Prostate gland (tissue), 2 donors: ENCODE measurements at places on chromosomes 6 and 20. TPM values are rescaled to one million over a fixed set of nuclear protein-coding genes. Genes with fewer than 3 reads are reported as not detected.

Gene STMND1
- total RNA-seq = not detected

Gene NKX2-4
- 3.9 TPM for total RNA-seq

Gene FRK
- total RNA-seq = 3.2 TPM

Gene TMEM217
- total RNA-seq = 7.3 TPM

Gene OR5V1
- total RNA-seq = not detected

Gene ACTL10
- 8.5 TPM for total RNA-seq

Gene PTK6
- 0.77 TPM for total RNA-seq

Gene SLC17A3
- not detected for total RNA-seq

Gene ADAM33
- 18.2 TPM for total RNA-seq

Gene ATP6V1G2
- 0.74 TPM for total RNA-seq

Gene GJA1
- total RNA-seq = 95.6 TPM

Gene POU5F1
- 3.4 TPM for total RNA-seq

Gene SLA2
- total RNA-seq = 0.73 TPM

Gene HLA-DMB
- 7.3 TPM for total RNA-seq

Gene PKIG
- 60.9 TPM for total RNA-seq

Gene GTSF1L
- 7.2 TPM for total RNA-seq

Gene HMGN4
- total RNA-seq = 53.5 TPM

Gene TGM6
- not detected for total RNA-seq

Gene FERMT1
- 9.0 TPM for total RNA-seq

Gene TUBB1
- total RNA-seq = not detected

Gene ZC2HC1B
- not detected for total RNA-seq

Gene PDYN
- 0.28 TPM for total RNA-seq

Gene LY6G6F
- total RNA-seq = not detected

Gene HAO1
- not detected for total RNA-seq

Gene F13A1
- 24.5 TPM for total RNA-seq

Gene RIMS1
- 17.6 TPM for total RNA-seq

Gene PSORS1C2
- total RNA-seq = not detected

Gene HLA-DRB5
- not detected for total RNA-seq

Gene C20orf202
- total RNA-seq = not detected

Gene KCNK15
- 16.1 TPM for total RNA-seq

Gene IGF2R
- 60.3 TPM for total RNA-seq

Gene PAK5
- 1.9 TPM for total RNA-seq

Gene GNAS-AS1
- total RNA-seq = 1.8 TPM

Gene ZBTB2
- total RNA-seq = 13.6 TPM

Gene CD24
- total RNA-seq = 336 TPM

Gene PPP1R14C
- total RNA-seq = 3.4 TPM

Gene TCP11
- 33.3 TPM for total RNA-seq

Gene SEMG1
- total RNA-seq = 250 TPM

Gene DZANK1
- total RNA-seq = 7.1 TPM

Gene SLC22A23
- total RNA-seq = 53.1 TPM

Gene SLC12A5
- not detected for total RNA-seq

Gene CRISP2
- 0.14 TPM for total RNA-seq

Gene PTCHD4
- total RNA-seq = 1.1 TPM
